ENCODE measurements at places on chromosomes 3 and 15.

GRCh38 chr3:139084176-139084575, 39.5 kb upstream of the PRR23C start:
- DNase-seq = no peak

GRCh38 chr3:73669260-73669659, 44.5 kb upstream of the PDZRN3 start:
- no peak for DNase-seq

DNA sequence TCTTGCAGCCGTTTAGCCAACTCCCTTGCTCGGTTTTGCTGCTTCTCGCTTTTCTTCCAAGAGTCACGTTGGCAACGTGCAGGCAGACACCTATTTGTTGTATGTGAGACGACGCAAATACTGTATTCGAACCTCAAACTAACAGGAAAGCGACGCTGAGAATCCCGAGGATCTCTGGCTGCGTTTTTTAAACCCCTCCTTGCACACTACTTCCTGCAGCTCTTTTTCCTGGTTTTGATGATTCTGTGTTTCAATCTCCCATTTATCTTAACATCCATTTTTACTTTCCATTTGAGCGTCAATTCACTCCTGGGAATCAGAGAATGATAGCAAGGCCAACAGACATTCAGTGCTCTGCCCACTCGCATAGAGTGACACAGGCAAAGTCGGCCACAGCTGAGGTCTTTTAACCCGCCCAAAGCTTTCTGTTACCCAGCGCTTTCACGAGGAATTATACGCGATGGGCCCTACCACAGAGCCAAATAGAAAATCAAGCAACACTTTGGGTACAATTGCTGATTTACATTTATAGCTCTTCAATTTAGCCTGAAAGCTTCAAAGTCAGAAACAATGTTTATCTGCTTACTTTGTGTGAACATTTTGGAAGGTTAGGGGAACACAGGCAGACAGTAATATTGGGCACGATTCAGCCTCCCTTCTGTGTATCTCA, 1.6 kb upstream of the ANXA2 start:
- DNase-seq = no peak

DNA sequence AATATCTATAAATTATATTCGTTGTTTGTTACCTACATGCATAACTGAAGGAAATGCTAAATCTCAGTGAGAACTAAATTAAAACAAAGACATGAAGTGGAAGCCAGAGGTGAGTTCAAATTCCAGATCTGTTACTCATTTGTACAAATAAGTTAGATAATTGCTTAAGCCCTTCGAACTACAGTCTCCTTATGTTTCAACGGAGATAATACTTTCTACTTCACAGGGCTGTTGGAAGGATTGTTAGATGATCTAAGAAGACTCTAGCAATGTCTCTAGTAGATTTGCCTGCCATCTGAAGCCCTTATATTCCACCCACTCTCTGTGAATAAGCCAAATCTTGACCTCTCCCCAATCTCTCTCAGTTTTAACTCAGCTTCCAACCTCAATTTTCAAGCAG, 125.8 kb downstream of the P2RY1 start:
- DNase-seq = no peak

DNA sequence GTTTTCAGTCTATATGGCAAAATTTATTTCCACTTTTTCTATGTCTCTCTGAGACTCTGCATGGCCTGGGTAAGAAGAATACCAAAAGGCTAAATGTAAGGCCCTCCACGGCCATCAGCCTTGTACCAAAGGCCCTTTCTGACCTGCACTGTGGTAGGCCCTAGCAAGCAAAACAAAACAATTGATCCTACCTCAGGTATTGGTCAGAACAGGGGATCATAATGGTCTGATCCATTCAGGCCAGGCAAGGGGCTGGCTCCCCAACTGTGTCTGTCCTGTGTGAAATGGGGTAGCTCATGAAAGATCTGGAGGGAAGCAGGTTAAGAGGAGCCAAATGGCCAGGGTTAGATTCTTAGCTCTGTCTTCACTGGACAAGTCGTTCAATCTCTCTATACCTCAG, 181.3 kb downstream of the SSR3 start:
- no peak for DNase-seq

DNA sequence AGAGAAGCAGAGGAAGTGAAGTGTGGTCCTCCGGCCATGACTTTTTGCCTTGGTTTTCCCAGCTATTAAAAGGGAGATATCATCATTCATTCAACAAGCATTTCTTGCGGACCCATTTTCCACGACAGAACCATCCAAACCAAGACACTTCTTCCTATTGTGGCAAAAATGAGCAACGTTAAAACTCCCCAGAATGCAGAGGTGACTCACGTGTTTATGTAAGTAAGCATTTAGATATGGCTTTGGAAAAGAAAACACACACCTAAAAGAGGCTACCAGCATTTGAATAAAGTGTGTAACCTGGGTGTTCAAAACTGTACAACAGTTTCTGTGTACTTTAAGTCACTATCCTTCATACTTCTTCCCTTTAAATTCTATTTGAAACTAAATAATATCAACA, 181.3 kb downstream of the RORA start:
- no peak for DNase-seq

DNA sequence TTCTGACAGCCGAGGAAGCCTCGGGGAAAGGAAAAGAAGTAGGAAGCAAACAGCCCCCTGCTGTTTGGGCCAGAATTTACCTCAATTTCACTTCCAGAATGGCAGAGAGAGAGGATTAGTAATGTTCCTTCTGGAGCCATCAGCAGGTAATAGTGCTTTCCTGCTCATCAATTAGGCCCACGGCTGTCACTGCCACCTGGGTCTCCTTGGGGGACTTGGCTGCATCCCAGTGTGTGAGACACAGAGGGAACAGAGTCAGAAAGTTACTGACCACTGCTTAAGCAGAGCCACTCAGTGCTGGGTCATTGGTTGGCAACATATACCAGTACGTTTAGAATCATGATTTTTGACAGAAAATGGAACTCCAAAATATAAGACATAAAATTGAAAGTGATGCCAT, 397.0 kb downstream of the EPHA3 start:
- no peak for DNase-seq

- no peak for DNase-seq
These were observed 188.8 kb upstream of the PRICKLE2 start for GRCh38 chr3:64414043-64414442.

DNA sequence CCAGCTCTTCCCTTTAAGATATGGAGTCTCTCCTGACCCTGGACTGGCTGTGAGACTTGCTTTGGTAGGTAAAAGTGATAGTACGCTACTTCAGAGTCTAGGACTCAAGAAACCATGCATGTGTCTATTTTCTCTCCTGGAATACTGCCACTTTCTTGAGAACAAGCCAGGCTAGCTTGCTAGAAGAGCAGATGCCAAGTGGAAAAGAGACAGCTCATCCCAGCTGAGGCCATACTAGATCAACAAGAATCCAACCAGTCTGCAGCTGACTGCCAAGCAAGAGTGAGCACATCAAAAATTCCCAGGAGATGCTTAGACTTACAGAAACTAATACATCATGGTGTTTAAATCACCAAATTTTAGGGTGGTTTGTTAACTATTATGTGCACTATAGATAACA, 208.3 kb upstream of the RBMS3 start:
- DNase-seq = no peak

DNA sequence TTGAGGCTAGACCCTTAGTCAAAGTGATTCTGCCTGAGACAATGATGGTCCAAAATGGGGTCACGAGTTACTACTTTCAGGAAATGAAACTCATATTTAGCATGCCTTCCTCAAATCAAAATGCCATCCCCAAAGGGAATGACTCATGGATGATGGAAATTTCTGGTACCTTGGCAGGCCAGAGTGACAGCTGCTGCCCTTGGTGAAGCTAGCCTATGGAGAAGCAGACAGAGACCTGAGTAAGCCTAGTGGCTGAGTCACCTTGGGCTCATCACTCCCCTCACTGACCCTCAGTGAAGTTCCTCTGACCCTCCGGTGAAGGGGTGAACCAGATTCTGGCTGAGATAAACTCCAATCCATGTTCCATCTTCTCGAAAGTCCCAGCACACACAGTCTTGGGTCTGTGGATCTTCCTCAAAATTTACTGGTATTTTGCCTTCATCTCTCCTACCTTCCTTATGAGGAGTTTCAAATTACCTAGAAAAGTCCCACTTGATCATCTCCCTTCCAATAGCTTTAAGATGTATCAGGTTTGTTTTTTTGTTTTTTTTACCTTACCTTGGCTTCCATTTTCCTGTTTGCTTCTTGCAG, 54.5 kb upstream of the ABHD17C start:
- DNase-seq = no peak

GRCh38 chr3:100260685-100261484, at the start of gene TBC1D23:
Gene TBC1D23 (plus strand): TSS chr3:100260992. CDS start chr3:100261019, 27 bp downstream.
- DNase-seq = peak; percentile 98

- DNase-seq = peak; percentile 28
These were observed 226.7 kb upstream of the C2CD4B start for GRCh38 chr15:62391641-62392262.

GRCh38 chr3:22361521-22361920, 610.5 kb upstream of the ZNF385D start:
- no peak for DNase-seq

DNA sequence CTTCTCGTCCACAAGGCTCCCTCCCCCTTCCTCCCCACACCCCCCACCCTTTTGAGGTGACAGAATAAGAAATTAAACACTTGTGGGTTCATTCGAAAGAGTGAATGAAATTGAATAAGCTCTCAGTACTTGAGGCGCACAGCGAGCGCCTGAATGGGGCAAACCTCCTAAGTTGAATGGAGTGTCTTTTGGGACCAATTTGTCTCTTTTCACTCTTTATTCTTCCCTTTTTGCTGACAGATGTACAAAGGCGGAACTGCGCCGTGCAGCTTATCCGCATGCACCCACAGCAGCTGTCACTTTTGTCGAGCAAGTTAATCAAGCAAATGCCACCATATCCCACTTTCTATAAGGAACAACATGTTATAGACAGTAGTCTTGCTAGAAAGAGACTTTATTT, 47.9 kb upstream of the FEZF2 start:
- no peak for DNase-seq

- peak; percentile 77 for DNase-seq
These were observed 16.7 kb upstream of the CMTM7 start for GRCh38 chr3:32374788-32375595.
